Suppressor macrophage (primary cell): ENCODE measurements at places on chromosomes 13 and 19.

DNA sequence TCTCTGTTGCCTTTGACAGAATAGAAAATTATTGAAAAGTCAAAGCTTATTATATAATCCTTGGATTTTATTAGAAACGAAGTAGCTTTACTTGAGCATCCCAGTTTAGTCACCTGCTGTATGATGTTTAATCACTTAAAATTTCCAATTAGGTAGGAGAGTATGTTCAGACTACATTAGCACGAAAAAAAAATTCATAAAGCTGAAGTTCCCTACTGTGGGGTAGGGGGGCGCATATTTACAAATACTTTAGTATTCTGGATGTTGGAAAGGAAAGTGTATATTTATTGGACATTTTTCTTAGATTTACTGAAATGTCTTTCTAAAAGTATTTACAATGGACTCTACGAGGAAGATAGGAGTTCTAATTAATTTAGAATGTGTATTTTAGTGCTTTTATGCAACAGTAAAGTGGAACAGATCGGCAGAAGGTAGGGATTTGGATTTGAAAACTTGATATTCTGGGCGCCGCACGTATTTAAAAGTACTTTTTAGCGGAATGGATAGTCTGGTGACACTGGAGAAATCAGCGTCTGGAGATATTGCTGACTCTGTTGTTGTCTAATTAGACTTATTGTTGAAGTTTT lies 1.9 kb downstream of the CDK8 start:
- DNase-seq, result peak; percentile 4

GRCh38 chr19:34961775-34962686 lies 2.0 kb downstream of the ZNF792 start:
- DNase-seq, result no peak

GRCh38 chr19:12648088-12648487 lies 18.5 kb downstream of the MAN2B1 start:
- DNase-seq, result no peak

DNA sequence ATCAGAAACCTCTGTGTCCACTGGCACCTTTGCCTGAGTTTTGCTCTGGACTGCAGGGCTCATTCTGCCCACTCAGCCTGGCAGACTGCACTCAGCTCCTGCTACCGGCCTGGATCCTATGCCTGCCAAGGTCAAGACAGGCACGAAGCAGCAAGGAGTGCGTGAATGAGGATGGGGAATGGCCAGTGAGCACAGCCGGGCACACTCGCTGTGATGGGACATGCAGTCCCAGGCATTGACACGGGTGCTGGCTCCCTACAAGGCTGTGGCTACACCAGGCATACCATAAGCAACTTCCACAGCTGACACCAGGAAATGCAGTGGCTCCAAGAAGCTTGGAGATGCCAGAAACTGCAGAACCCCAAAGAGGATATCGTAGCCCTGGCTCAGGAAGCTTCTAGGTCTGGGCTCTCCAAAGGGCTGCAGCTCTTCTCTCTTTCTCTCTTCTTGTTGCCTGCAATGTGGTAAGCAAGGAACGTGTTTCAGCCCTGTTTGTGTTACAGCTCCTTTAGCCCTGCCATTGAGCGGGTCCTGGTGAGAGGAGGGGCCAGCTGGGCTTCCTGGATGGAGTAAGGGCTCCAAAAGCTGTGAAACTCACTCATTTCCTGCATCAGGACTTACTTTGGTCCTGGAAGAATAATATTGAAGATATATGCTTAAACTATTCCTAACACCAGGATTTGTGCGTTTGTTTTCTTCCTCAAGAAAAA lies 832.6 kb upstream of the SLITRK5 start:
- no peak for DNase-seq

- no peak for DNase-seq
Measured at GRCh38 chr13:38563739-38564138, 123.1 kb upstream of the FREM2 start.

- DNase-seq, result no peak
Measured at GRCh38 chr19:6222884-6223283, 56.9 kb downstream of the MLLT1 start.

- no peak for DNase-seq
Measured at GRCh38 chr19:51695088-51695487, 2.0 kb downstream of the SPACA6 start.

- DNase-seq, result peak; percentile 22
Measured at GRCh38 chr19:29966588-29967249, 24.7 kb downstream of the URI1 start.

DNA sequence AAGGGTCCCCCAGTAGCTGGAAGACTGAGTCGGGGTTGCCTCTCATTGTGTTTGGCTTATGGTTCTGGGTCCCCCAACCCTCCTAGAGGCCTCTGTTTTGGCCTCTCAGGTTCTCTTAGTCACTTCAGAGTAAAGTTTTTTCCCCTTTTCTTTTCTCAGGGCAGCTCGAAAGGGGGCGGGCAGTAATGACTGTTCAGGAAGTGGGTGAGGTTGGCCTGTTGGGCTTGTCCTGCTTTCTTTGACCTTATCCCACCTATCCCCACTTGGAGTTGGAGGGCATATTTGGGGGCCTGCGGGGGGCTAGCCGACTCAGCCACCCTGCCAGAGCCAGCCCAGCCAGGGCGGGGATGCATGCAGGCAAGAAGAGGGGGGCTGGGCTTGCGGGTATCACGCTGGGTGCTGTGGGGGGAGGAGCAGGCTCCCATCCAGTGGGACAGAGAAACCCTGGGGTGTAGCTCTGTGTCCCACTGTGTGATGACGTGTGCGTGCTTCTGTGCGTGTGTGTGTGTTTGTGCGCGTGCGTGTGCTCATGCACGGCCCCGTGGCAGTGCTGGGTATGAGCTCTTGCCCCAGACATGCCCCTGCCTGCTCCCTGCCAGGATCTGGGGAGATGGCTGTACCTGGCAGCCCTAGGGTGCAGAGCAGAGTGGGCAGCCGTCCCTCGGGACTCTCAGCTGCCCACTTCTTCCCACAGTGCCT lies 1.4 kb downstream of the CIC start:
- DNase-seq, result peak; percentile 64

- DNase-seq, result no peak
Measured at GRCh38 chr19:6057651-6058517, 52.4 kb downstream of the RFX2 start.

- DNase-seq, result no peak
Measured at GRCh38 chr19:39878398-39878797, 32.2 kb upstream of the FBL start.

- DNase-seq, result no peak
Measured at GRCh38 chr13:82698941-82699340, 1183.3 kb downstream of the SLITRK1 start.
